ENCODE measurements at places on chromosomes 12 and 14.

- no peak for DNase-seq
Measured at GRCh38 chr12:49015196-49015595, 3.4 kb downstream of the PRKAG1 start.

GRCh38 chr14:94009767-94010166 is 12.7 kb downstream of the CCDC197 start:
- DNase-seq = no peak

DNA sequence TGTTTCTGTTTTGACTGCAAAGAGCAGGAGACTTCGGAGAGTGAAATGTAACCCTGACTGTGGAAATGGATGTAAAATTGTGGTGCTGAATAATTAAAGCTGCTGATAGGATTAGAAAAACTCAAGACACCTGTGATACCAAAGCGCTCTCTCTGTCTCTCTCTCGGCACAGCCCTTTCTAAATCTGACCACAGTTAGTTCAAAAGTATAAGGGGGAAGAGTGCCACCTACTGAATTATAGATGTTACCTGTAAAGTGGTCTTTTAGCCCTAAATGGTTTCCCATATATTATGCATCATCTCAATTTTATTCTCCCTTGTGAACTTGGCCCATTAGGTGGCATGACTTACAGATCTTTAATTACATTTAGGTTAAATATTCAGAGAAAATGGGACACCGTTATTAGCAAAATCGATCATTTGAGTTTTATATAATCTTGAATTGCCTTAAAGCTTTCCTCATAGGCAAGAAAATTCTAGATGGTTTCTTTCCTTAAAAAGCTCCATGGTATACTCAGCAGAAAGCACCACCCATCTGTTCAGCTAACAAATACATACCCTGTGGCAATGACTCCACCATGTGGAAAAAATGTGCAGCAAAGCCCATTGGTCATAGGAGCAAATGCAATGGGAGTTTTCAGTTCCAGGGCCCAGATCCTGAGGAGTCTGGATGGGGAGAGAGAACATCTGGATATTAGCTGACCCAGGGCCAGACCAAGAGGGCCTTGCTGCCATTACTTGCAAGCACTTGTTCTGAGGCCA is 18.1 kb downstream of the RFC5 start:
- no peak for DNase-seq

DNA sequence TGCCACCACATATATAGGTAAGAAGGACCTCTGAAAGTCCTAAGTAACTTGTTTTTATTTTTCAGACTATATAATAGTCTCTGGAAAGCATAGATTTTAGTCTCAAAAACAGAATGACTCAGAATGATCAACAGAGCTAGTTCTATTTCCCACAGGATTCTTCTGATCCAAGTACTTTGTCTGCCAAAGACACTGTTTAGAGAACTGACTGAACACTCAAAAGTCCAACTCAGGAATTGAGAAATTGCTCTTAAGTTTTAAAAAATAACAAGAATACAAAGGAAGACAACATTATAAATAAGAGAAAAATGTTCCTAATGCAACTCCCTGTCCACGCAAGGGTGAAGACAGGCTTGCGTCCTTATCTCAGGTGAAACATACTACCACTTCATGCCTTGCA is 29.0 kb downstream of the LGMN start:
- no peak for DNase-seq

DNA sequence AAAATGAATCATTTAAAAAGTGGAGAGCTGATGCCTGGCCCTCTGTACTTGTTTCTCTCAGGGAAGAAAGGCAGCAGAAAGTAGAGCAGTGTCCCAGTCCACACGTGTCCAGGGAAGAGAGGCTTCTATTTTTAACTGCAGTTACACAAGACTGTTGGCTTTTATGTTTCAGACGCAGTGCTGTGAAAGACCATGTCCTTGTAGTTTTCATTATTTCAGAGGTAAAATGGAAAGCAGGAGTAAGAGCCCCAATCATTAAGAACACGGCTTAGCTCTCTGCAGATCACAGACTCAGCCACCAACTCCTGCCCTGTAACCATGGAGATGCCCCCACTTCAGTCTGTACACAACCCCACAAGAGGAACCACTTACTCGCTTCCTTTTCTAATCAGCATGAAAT is 336.3 kb downstream of the DAD1 start:
- DNase-seq = no peak

GRCh38 chr14:24693353-24693737 is 59.4 kb upstream of the GZMB start:
- DNase-seq = no peak

GRCh38 chr12:45166056-45166455 is 49.8 kb upstream of the ANO6 start:
- DNase-seq = no peak

GRCh38 chr14:36521598-36522345 is 1.7 kb upstream of the NKX2-1 start:
- DNase-seq = no peak

DNA sequence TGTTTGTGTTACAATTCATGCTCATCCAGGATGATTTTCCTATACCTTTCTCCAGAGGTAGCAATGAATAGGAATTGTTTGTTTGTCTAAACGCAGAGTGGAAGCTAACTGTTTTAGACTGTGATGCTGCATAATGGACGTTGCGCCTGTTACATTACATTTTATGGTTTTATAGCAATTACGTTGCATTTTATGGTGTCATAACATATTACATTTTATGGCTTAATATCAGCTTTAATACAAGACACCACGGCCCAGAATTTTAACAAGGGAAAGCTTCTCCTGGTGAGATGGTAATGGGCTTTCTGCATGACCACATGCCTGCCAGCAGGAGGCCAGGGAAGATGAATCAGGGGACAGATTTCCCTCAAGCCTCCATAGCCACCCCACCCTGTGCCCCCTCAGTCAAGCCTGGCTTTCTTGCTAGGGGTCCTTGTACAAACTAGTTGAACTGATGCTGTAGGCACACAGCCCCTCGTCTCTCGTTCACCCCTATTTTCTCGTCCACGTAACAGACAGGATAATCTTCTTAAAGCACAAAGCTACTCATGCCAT is 56.5 kb downstream of the HSPB8 start:
- no peak for DNase-seq

GRCh38 chr14:75840911-75841310 is 140.9 kb downstream of the TGFB3 start:
- DNase-seq = no peak

- no peak for DNase-seq
Measured at GRCh38 chr12:26566675-26567074, 266.3 kb downstream of the ITPR2 start.

DNA sequence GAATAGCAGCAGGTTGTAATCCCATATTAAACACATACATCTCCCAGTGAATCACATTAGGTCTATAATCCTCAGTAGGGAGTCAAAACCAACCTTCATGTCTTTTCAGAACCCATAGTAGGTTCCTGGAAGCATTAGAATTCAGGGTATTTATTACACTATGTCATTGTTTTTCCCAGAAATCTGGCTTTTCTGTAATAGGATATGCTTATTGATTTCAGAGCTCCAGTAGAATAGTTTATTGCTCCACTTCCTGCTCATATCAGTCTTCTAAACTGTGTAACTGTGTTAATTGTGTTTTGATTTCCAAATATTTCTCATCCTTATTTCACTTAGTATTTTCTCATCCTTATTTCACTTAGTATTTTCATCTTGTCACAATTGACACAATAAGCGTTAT is 268.0 kb downstream of the CCDC59 start:
- no peak for DNase-seq

GRCh38 chr12:2145433-2145998 is 92.7 kb downstream of the CACNA1C start:
- DNase-seq = no peak

- DNase-seq = no peak
Measured at GRCh38 chr14:34722723-34723545, 8.5 kb upstream of the CFL2 start.

DNA sequence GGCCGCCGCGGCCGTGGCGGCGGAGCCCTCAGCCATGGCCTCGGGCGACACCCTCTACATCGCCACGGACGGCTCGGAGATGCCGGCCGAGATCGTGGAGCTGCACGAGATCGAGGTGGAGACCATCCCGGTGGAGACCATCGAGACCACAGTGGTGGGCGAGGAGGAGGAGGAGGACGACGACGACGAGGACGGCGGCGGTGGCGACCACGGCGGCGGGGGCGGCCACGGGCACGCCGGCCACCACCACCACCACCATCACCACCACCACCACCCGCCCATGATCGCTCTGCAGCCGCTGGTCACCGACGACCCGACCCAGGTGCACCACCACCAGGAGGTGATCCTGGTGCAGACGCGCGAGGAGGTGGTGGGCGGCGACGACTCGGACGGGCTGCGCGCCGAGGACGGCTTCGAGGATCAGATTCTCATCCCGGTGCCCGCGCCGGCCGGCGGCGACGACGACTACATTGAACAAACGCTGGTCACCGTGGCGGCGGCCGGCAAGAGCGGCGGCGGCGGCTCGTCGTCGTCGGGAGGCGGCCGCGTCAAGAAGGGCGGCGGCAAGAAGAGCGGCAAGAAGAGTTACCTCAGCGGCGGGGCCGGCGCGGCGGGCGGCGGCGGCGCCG is 381 bp downstream of the YY1 start:
- peak; percentile 47 for DNase-seq

DNA sequence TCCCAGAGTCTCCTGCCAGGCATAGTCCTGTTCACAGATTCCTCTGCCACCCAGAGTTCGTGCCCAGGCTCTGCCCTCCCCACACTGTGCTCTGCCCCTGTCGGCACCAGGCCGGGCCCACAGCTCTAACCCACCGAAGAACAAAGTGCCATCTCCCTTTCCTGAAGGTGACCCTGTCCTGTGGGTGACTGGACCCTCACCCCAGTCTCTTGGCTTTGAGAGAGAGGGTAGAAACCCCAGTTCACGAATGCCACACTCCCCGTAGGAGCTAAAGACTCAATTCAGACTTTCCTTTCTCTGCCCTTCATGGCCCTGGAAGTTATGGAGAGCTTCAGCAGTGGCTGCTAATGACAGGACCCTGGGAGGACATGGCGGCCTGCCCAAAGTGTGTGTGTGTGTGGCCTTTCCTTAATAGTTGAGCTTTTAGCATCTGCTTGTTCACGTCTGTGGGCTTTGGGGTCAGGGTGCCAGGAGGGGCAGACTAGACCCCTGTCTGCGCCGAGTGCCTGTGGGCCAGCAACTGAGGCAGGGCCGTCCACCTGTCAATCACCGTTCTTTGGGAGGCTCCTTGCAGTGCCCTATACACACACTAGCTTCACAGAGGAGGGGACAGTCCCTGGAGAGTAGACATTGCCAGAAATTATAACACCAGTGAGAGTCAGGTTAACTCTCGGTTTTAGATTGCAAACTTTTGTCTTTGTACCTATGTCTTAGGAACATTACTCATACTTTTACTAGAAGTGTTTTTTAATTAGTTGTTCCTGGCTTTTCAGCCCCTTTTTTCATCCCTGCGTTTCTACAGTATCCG is 84.6 kb upstream of the DYNC1H1 start:
- no peak for DNase-seq

DNA sequence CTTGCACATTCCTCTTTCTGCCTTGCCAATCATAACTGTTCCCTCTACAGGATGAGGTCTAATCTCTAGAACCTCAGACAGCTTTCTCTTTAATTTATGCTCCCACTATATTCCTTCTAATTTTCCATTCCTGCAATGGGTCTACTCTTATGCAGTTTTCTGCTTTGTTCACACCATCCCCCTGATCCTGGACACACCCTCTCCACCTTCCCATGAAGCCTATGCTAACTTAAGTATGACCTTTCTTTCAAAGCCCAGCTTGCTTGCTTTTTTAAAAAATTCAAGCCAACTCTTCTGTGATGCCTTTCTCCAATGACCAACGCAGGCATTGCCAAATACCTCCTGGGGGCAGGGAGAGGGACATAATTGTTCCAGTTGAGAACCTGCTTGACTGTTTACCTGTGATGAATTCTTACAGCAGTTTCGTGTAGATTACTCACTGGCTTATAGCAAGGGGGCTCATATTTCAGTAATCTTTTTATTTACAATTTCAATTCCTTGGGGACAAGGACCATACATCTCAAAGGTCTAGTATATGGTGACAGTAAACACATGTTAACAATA is 7.8 kb downstream of the SLC38A1 start:
- DNase-seq = no peak

DNA sequence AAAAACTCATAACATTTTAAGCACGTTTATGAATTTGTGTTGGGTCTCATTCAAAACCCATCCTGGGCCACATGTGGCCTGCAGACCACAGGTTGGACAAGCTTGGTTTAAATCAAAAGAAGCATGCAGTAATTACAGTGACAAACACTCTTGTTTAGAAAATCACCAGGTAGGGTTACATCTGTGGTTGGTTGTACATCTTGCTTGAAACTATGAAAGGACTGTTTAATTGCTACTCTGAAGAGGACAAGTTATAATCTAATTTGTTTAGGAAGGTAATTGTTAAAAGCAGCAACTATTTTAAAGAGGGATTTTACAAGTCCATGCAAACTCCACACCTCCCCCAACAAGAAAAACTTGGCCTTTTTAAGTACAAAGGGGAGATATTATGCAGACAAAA is 4.0 kb downstream of the TRIP11 start:
- no peak for DNase-seq

DNA sequence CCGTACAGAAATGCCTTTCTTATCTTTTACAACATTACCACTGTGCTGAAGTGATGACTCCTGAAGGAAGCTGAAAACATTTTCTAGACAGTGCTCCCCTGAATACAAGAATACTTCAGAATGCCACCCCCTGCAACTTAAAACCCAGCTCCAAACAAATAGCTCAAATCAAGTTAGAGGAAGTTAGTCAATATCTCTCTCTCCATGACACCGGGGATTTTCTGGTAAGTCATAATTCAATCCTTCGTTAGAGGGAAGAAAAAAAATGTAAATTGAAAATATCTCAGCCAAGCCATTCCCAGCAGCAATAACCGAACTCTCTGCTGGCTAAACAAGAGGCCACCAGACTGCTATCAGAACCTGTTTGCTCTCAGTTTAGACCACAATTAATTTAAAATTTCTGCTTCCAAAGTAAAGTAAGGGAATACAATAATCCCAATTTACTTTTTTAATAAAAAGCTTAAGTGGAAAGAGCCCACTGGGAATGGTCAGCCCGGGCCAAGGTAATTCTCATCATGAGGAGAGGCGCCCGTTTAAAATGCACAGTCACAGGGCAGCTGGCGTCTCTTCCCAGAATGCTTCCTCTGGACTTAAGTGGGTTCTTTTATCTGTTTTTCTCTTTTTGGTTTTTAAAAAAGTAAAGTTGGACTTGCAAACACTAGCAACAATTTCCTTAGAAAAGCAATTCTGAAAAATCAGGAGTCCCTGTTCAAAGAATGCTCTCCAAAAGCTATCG is 710.1 kb upstream of the STXBP6 start:
- DNase-seq = no peak

GRCh38 chr12:132237772-132238487 is 91.5 kb downstream of the GALNT9 start:
- no peak for DNase-seq

Data from activated CD4-positive, CD25-positive, alpha-beta regulatory T cell treated with anti-CD3 and anti-CD28 coated beads, Interleukin-2, amount 50 U/mL, for 72 hours (primary cell).